ENCODE measurements at places on chromosomes 2 and 18.

DNA sequence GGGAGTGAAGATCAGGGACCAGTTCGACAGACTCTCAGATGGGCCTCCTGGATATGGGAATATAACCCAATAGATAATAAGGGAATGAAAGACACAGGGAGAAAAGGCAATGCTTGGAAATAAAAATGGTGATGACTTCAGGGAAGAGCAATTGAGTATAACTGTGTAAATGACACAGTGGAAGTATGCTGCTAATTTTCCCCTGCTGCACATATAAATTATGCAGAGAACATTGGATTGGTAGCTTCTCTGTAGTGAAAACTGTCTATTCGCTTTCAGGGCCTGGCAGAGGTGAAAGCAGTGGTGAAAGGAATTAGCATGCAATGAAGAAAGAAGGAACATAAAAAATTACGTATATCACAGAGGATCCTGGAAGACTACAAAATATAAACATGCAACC is 398.2 kb upstream of the CDH2 start:
- DNase-seq, result no peak

- no peak for DNase-seq
Measured at GRCh38 chr2:36453652-36454051, 98.1 kb downstream of the CRIM1 start.

- no peak for DNase-seq
Measured at GRCh38 chr18:48771641-48772375, 179.0 kb downstream of the SMAD7 start.

GRCh38 chr2:21042958-21043743 is 722 bp downstream of the APOB start:
- peak; percentile 81 for DNase-seq
